ENCODE measurements at places on chromosomes 5 and 9.

GRCh38 chr5:72448368-72448767 is 58.8 kb downstream of the ZNF366 start:
- no peak for DNase-seq

DNA sequence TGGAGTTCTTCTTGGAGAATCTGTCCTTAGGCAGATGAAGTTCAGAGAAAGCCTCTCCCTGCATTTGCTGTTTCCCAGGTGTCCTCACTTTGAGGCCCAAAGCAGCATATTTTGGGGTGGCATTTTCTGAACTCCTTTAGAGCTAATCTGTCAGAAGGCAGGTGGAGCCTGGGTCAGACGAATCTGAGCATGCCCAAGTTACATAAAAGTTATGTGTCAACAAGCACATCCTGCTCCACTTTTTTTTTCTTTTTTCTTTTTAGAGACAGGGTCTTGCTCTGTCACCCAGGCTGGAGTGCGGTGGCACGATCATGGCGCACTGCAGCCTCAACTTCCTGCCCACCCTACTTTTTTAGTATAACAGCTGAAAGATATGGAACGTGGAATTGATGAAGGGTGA is 41.3 kb upstream of the HSPA9 start:
- no peak for DNase-seq

GRCh38 chr9:111099199-111100008 is 61.1 kb upstream of the LPAR1 start:
- no peak for DNase-seq

- DNase-seq: no peak
These were observed 88.5 kb downstream of the FAM174A start for GRCh38 chr5:100623719-100624118.

DNA sequence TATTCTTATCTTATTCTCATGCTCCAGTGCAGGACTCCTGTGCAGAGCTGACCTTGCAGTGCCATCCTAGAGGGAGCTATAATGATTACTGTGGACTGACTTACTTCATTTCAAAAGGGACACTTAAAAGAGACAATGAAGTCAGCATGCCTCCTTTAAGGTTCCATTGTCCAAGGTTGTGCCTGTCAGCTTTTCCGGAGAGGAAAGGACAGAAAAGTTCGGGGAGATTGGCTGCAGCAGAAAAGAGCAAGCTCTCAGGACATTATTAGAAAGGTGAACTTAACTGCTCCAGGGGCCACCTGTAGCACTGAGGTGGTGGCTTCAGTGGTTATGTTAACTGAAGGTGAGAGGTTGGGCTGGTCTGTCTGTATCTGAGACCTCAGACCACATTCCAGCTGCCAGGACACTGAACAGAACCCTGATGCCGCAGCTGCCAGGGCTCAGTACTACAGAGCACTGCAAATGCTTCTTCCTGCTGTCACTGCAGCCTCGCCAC is 112.9 kb downstream of the ST8SIA4 start:
- no peak for DNase-seq

DNA sequence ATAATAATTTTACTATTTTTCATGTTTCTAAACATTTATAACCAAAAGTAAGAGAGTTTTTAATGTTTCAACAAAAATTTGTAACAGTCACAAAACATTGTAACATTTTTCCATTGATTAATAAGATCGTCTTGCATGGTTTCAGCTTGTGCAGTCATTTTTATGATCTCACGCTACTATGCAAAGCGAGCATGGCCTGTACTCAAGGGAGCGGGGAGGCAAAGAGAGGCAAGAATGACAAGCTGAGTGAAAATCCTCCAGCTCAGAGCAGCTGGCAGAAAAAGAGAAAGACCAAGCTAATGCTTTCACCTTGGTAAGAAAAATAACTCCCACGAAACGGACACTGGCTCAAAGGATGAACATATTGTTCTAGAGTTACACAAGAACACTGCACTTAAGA is 90.0 kb upstream of the SV2C start:
- no peak for DNase-seq

GRCh38 chr5:33433303-33434240 is 7.2 kb upstream of the TARS1 start:
- no peak for DNase-seq

- DNase-seq: no peak
These were observed 12.9 kb downstream of the MTRR start for GRCh38 chr5:7881816-7882215.

DNA sequence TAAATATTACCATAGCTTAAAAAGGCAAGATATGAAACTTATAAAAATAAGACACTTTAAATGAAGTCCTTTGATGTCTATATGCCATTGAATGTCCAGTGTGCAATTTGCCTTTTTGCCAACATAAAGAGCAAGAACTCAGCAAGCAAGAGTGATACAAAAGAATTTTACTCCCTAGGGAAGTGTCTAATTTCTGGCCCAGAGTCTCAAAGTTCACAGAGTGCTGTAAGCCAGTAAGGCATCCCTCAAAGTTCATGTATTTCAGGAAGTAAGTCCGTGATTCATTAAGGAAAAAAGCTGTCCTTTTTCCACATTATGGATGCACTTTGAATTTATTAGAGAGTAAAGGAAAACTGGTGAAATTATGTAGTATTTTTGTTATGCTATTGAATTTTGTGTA is 185.2 kb downstream of the CCDC171 start:
- no peak for DNase-seq

GRCh38 chr5:15992918-15993317 is 186.7 kb downstream of the MARCHF11 start:
- DNase-seq: no peak

DNA sequence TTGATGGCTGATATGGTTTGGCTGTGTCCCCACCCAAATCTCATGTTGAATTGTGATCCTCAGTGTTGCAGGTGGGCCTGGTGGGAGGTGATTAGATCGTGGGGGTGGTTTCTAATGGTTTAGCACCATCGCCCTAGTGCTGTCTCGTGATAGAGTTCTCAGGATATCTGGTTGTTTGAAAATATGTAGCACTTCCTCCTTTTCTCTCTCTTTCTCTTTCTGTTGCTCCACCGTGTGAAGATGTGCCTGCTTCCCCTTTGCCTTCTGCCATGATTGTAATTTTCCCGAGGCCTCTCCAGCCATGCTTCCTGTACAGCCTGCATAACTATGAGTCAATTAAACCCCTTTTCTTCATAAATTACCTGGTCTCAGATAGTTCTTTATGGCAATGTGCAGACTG is 111.6 kb downstream of the SREK1 start:
- DNase-seq: no peak

DNA sequence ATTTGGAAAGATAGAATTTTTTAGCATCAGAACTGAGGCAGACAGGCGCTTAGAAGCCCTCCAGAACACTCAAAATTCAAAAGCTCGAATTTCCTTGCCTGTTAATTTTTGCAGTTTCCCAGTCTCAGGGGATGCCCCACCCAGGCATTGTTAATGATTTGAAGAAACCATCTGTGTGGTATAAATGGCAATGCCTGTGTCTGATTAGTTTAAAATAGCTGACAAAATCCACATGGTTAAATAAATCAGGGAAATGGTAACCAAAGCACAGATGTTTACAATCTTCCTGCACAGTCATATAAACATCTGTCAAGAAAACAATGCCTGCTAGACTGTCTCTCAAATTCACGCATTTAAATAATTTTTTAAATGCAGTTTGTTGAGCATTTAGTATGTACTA is 185.2 kb upstream of the RGMB start:
- DNase-seq: no peak

- DNase-seq: peak; percentile 66
These were observed 674 bp downstream of the TSPAN17 start for GRCh38 chr5:176647843-176648473.

GRCh38 chr5:103669615-103670014 is 107.0 kb upstream of the NUDT12 start:
- no peak for DNase-seq

GRCh38 chr5:164355267-164355830 is 849.9 kb downstream of the MAT2B start:
- DNase-seq: no peak

- no peak for DNase-seq
These were observed 362.8 kb downstream of the SEMA5A start for GRCh38 chr5:9182899-9183695.

DNA sequence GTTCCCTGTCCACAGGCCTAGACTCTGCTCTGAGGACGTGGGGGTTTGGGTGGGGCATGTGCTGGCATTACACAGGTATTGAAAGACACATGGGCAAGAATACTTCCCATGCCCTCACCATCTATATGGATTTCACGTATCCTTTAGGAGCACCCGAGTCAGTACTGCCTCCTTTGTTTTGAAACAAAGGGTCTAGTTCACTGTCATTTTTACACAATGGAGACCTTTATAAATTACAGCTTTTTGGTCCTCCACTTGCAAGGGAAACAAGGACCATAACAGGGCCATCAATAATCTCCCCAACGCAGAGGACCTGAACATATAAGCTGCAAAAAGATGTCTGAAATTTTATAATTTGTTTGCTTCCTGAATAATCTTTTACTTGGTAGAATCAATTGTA is 24.9 kb upstream of the CRHBP start:
- DNase-seq: no peak
